ENCODE measurements at places on chromosomes 1 and 21.
A peak's percentile ranks its signal among the peaks of the same experiment; 100 is the strongest.

DNA sequence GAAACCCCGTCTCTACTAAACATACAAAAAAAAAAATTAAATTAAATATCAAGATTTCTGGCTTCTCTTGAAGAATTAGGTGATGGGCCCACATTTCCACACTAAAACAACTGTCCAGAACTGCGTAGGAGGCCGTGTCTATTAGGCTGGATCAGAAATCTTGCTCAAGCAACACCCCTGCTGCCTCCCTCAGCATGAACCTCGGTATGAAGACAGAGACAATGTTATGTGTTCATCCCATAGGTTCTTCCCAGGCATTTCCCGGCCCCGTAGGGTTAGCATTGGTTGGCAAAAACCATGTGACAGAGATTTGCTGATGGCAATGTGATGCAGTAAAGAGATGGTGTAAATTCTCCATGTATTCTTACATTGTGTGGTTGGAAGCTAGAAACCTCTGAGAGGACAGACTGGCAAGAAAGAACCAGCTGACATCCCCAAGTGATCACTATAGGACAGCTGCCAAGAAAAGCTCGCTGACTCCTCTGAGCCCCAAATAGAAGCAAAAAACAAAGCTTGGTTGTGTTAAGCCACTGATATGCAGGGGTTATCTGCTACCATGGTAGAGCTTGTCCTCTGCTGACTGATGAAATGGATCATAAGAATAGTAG lies 34.5 kb downstream of the EBNA1BP2 start:
- DNase-seq, result no peak

GRCh38 chr1:178871551-178872320 lies 859 bp upstream of the ANGPTL1 start:
- DNase-seq, result no peak

- no peak for DNase-seq
Observed at GRCh38 chr1:24619376-24619775, 23.7 kb upstream of the SRRM1 start.

- DNase-seq, result no peak
Observed at GRCh38 chr1:67664048-67664447, 21.0 kb upstream of the GADD45A start.

- DNase-seq, result peak; percentile 72
Observed at GRCh38 chr1:9249534-9250410, 15.2 kb downstream of the H6PD start.

GRCh38 chr1:121445679-121446078 lies 260.9 kb downstream of the SRGAP2C start:
- DNase-seq, result no peak

GRCh38 chr1:12056331-12056841 lies 6.7 kb upstream of the TNFRSF8 start:
- no peak for DNase-seq

DNA sequence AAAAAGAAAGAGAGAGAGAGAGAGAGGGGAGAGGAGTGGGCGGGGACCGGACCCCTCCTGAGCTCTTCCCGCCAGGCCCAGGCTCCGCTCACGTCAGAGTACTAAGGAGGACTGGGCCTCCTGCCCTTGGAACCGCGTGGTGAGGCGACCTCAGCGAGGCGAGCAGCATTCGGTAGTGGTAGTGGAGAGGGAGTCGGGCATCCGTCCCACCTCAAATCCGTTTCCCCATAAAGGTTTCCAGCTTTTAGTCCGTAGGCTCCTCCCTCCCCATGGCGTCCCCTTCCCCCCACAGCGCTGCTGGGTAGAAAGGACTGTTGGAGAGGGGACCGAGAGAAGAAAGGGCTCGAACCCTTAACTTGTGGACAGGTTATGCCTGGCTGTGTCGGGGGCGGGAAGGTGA lies 124.4 kb upstream of the BARHL2 start:
- no peak for DNase-seq

DNA sequence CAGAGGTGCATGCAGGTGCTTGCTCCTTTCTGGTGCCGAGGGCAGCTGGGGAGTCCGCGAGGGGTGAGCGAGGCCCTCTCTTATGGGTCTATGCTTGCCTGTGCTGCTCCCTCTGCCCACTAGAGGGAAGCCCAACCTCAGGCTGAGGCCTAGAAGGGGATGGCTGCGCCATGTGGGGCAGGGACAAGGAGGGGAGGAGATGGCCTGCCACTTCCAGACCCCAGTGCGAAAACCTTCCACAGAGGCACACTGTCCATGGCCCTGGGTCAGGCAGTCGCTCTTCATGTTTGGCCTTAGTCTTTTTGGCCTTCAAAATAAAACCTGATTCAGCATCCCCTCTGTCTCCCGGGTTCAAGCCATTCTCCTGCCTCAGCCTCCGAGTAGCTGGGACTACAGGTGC lies 14.0 kb downstream of the RHBG start:
- peak; percentile 53 for DNase-seq

GRCh38 chr1:61457526-61458040 lies 267.4 kb downstream of the TM2D1 start:
- no peak for DNase-seq

DNA sequence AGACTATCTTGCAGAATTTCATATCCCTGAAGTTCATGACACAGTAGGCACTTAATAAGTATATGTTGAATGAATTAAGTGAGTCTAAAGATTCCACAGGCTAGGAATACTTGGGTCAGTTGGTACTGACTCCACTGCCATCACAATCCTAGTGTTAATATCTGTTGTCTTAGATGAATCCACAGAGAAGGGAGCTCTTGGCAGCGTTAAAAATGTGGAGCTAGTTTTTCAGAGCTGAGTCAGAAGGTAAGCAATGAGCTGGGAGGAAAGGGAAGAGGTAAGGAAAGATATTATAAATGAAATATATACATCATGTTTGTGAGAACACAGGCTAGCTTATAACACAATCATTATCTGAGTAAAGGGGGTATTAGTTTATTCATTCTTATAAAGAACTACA lies 21.8 kb upstream of the GORAB start:
- DNase-seq, result no peak

DNA sequence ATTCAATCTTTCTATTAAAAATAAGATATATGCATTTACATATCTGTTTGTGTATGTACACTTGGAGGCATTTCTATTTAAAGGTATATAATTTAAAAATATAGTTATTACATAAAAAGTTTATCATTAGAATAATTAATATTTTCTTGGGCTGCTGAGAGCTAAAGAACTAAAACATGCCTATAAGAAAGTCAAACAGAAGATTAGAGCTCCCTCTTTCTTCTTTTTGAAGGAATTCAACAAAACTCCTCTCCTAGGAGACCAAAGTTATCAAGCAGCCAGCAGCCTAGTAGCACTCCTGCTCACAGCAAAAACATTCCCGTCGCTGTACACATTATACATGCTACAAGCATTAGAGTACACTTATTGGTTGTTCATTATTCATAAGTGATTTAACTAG lies 216.4 kb downstream of the VAV3 start:
- no peak for DNase-seq

- DNase-seq, result no peak
Observed at GRCh38 chr1:86207323-86207722, 50.8 kb upstream of the COL24A1 start.

GRCh38 chr1:230877146-230877923 lies 9.0 kb upstream of the C1orf198 start:
- no peak for DNase-seq

DNA sequence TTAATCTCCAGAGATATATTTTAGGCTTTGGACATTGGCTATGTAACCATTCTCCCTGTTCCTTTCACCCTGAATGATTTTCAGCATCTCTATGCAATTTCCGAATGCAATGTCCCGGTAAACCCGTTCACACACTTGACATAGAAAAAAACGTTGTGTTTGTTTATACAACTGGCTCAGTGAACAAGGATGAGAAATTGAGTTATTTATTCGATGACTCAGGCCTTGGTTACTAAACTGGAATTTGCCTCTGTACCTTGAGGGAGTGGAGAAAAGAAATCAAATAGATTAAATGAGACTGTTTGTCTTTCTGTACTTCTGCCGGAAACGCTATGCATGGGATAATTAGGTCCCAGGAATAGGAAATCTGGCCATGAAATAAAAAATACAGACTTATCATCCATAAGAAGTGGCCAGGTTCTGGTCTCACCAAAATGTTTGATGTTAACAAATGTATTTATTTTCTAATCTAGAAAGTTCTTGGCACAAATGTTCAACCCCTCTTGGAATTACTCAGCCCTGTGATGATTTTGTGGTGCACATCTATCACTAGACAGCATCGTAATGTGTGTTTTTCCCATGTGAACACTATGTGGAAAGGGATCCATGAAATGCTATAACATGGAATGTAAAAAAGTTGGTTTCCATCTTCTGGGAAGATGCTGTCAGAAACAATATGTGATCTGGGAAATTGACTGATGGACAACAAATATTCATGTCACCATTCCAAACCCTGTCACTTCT lies 253.9 kb downstream of the DUSP10 start:
- no peak for DNase-seq

DNA sequence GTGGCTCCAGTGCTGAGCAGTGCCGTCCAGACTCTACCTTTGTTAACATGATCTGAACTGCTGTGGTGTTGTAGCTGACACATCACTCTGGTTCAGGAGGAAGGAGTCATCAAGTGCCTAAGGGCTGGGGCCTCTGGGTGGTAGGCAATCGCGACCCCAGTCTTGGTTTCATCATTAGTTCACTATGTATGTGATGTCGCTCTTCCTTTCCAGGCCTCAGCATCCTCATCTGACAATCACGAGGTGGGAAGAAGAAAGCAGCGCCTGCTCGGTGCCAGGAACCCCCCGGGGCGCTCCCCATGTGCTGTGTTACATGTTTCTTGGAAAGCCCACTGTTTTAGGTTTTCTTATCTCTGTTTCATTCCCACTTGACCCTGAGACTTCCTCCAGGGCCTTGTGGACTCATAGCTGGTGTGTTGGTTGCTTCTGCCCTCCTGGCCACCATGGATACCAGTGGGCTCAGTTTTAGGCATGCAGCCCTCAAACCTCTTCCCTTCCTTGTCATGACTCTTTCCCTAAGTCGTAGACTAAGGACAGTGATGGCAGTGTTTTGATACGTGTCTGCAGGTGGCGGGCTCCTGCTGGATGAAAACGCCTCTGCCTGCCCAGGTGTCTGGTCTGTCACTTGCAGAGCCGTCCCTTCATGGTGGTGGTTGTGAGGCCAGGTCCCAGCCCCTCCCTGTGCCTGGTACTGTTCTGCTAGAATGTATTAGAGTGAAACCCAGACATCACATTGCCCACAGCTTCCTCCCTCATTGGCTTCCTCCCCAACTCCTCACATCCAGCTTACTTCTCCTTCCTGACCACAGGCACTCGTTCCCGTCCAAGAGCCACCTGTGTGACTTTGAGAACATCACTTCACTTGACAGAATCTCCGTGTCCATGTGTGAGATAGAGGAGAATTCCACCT lies 17.2 kb upstream of the FOXO6 start:
- no peak for DNase-seq

- DNase-seq, result no peak
Observed at GRCh38 chr1:235703506-235703905, 53.9 kb upstream of the GNG4 start.

GRCh38 chr1:219782311-219782710 lies 146.0 kb downstream of the SLC30A10 start:
- DNase-seq, result no peak

DNA sequence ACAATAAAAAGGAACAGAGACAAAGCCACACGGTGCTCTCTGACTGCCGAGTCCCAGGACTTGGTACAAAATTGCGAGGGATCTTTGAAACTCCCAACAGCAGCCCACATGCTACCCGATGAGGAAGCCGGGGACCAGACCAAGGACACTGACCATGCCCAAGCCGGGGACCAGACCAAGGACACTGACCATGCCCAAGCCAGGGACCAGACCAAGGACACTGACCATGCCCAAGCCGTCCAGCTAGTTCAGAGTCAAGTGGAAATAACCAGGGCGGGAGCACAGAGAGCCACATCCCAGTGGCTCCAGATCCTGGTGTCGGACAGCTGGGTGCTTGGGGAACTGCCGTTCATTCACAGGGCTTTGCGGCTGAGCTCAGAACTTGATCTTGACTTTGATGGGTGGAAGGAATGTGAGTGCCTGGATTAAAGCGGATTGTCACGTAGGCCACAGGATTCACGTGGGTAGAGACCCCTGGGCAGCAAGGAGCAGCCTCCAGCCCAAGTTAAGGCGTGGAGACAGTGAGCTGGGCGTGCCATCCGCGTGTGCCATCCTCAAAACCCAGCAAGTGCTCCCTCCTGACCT lies 16.5 kb upstream of the TRAPPC10 start:
- no peak for DNase-seq

DNA sequence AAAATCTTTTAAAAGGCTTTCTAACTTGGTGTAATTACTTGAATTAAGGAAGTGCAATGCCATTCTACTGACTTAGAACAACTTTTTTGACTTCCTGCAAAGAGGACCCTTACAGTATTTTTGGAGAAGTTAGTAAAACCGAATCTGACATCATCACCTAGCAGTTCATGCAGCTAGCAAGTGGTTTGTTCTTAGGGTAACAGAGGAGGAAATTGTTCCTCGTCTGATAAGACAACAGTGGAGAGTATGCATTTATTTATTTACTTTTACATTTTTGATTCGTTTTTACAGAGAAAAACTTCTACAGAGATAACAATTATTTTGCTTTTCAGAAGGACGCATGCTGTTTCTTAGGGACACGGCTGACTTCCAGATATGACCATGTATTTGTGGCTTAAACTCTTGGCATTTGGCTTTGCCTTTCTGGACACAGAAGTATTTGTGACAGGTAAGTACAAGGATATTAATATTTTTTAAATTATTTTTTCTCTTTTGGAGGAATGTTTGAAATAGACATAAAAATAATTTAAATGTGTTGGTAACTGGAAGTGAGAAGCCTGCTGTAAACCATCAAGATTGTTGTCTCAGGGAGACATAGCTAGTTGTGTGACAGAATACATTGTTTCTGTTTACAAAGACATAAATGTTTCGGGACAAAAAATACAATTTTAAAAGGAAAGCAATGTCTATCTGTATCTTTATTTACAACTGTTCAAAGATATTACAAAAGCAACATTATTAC lies at the start of gene PTPRC:
Gene PTPRC (plus strand): TSS at position 147 of the 742 bp plus-strand sequence. CDS start 229 bp downstream, at position 376.
- no peak for DNase-seq

GRCh38 chr1:159879136-159879535 lies 16.7 kb upstream of the VSIG8 start:
- no peak for DNase-seq

DNA sequence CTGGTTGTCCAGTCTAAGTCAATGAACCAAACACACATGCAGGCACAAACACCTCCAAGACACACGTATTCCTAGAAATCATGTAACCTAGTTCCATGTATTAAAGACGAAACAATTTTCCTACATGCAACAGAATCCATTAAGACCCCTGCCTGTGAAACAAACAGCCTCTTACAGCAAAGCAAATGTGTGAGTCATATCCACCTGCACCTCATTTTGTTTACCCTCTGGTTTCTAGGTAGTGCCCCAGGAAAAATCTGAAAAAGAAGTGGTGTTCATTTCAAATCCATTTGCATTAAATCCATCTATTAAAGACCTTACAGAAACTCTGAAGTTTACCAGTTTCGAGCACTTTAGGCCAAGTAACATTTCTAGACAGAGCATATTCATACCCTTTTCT lies 74.1 kb downstream of the VCAM1 start:
- DNase-seq, result no peak

GRCh38 chr1:84163123-84163931 lies 19.3 kb downstream of the PRKACB start:
- DNase-seq, result no peak

Measured in psoas muscle (tissue), 8 donors.